ENCODE measurements at places on chromosomes 16 and 17.

- no peak for DNase-seq
These were observed 15.3 kb downstream of the KSR1 start for GRCh38 chr17:27471321-27472269.

GRCh38 chr16:84034516-84034915 is 8.1 kb downstream of the SLC38A8 start:
- DNase-seq = no peak

GRCh38 chr16:80317599-80318037 is 223.2 kb upstream of the DYNLRB2 start:
- no peak for DNase-seq

GRCh38 chr17:39872751-39873150 is 4.7 kb downstream of the ZPBP2 start:
- peak; percentile 12 for DNase-seq

DNA sequence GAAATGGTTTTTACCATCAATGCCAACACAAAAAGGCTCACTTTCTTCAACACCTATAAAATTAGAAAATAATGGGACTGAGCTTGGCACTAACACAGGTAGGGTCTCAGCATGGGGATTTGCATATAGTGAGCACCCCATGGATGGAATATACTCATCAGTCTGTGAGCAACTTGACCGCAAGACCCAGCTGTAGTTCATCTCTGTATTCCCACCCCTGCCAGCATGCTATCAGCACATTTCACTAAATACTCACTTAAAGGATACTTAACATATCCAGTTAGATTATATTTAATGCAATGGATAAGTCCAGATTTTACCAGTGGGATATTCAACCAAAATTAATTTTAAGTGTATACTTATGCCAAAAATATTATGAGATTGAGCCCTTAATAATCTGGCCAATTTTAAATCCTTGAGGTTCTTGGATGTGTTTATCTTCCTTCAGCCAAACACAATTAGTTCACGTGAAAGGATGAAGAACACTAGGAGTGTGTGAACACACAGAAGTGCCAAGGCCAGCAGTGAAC is 66.7 kb downstream of the C16orf95 start:
- DNase-seq = no peak

- no peak for DNase-seq
These were observed 16.9 kb downstream of the HOXB1 start for GRCh38 chr17:48513666-48514455.

DNA sequence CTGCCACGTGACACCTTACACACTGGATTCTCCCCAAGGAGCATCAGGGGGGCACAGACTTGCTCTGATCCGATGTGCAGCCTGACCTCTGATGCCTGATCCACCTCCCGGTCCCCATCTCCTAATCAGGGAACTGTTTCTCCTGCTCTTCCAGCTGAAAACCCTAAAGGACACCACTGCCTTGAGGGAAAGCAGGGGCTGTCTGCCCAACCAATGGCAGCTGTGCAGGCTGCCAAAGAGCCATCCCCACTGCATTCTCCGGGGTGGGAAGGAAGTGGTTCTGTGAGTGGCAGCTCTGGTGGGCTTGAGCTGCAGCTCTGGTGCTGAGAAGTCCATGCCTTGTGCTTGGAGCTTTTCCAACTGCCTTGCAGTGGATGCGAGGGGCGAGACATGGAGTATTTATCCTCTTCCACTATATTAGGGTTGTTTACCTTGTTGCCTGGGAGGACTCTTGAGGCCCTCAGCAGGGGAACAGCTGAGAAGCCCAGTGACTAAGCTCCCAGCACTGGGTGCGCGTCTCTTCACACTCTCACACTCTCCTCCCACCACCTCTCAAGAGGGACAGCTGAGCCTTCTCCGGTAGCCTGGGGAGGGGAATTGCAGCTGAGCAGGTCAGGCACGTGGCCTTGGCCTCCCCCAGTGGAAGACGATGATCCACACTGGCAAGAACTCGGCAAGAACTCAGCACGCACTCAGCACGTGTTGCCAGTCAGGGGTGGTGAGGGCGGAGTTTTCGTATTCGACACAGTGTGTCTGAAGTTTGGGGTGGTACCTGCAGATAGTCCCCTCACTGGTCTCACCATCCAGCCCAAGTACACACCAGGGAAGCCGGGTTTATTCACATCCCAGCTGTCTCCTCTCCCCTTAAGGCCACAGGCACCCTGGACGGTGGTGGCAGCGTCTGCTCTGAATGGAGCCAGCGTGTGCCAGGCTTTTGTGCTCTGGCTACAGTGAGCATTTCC is 21.1 kb upstream of the SPATA32 start:
- no peak for DNase-seq

- DNase-seq = no peak
These were observed 973.0 kb downstream of the KCNJ2 start for GRCh38 chr17:71142333-71142732.

- no peak for DNase-seq
These were observed 44.4 kb downstream of the TNRC6A start for GRCh38 chr16:24773771-24774427.

GRCh38 chr17:49729069-49729468 is 21.3 kb upstream of the SLC35B1 start:
- no peak for DNase-seq

- DNase-seq = no peak
These were observed 18.1 kb upstream of the TBX2 start for GRCh38 chr17:61381537-61381936.

DNA sequence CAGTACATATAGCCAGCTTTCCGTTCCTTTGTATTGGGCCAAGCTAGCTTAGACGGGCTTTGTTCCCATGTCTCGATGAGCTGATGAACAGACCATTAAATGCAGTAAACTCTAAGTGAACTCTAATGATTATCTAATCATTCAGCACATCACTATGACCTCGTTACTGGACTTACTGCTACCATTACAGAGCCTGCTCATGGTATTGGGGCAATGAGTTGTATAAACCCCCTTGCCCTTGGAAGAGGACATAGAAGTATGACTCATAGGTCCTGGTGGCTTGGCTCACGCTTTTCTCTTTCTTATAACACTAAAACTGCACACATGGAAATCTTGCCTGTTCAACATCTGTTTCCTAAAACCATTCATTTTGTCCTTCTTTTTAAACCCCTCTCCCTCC is 93.6 kb upstream of the DYNLRB2 start:
- DNase-seq = peak; percentile 1
